ENCODE measurements at places on chromosomes 13 and 19. TPM values are rescaled to one million over a fixed set of nuclear protein-coding genes. Genes with fewer than 3 reads are reported as not detected.

DNA sequence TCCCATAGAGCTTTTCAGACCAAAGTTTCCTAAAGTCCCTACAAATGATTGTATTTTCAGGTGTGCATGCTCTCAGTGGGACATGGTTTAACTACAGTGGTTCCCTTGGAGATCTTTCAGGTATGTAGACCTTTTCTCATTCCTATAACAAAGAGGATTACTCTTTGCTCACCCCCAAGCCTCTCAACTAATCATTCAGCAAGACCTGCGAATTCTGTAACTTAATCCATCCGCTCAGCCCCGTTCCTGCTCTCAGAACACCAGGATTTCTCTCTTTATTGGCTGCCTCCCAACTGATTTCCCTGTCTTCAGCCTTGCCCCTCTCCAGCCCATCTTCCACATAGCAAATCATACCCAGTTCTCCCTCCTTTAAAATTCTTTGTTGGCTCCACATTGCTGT is 253.6 kb downstream of the MTUS2 start:
- H3K4me1 ChIP-seq = no peaks in the 10 kb centered on the region
- DNase-seq = no peak
- no peaks in the 10 kb centered on the region for H3K27me3 ChIP-seq
- H3K27ac ChIP-seq = no peak overlapping the region
- H3K4me3 ChIP-seq = no peak overlapping the region

- peak overlapping the region; percentile 83 for H3K4me3 ChIP-seq
- peaks cover 6% of the 10 kb centered on the region for H3K4me1 ChIP-seq
- H3K27ac ChIP-seq = peak overlapping the region; percentile 53
- H3K36me3 ChIP-seq = no peaks in the 10 kb centered on the region
- H3K27me3 ChIP-seq = peaks cover 2% of the 10 kb centered on the region
Measured at GRCh38 chr13:26558074-26558805, 757 bp downstream of the WASF3 start.

The ZNF99 gene
- total RNA-seq = not detected

The NLRP9 gene
- not detected for total RNA-seq

The GZMM gene
- not detected for total RNA-seq

Data from fibroblast of lung (primary cell).